ENCODE measurements at places on chromosomes 2 and 18. TPM values are rescaled to one million over a fixed set of nuclear protein-coding genes. Genes with fewer than 3 reads are reported as not detected.
A peak's percentile ranks its signal among the peaks of the same experiment; 100 is the strongest.

- DNase-seq: no peak
These were observed 154.1 kb downstream of the VAPA start for GRCh38 chr18:10067670-10068659.

DNA sequence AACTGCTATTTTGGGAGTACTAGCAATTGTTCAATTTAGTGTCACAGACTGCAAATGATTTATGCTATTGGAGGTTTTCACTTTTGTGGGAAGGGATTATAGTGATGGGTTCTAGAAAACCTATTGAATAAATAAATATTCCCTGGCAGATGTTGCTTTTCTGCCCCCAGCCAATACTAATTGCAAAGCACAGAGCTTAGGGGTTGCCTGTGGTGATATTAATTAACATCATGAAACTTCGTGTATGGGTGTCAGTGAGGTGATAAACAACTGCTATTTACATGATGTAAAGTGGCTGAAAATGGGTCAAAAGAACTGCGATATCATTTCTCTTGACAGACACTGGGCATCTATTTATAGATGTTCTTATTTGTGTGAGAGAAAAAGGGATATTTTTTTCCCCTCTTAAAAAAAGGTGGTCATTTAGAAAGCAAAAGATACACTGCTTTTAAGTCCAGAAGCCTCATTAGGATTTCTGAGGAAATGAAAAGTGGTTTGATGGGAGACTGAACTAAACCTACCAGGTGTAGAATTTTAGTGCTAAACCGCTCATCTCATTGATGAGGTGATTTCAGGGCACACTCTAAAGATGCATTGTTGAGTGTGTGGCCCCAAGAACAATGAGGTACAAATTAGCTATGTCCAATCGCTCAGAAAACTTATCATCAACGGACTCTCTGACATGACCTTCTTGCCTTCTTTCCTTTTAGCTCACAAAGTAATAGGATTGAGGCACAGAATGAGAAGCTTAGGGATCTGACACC lies 116.7 kb upstream of the CHST9 start:
- DNase-seq: no peak

LMAN2L gene
- 11.2 TPM for total RNA-seq

- no peak for DNase-seq
These were observed 5.8 kb upstream of the GPD2 start for GRCh38 chr2:156430236-156430979.

- DNase-seq: peak; percentile 67
These were observed 3.5 kb downstream of the CNNM4 start for GRCh38 chr2:96764253-96764637.

DNA sequence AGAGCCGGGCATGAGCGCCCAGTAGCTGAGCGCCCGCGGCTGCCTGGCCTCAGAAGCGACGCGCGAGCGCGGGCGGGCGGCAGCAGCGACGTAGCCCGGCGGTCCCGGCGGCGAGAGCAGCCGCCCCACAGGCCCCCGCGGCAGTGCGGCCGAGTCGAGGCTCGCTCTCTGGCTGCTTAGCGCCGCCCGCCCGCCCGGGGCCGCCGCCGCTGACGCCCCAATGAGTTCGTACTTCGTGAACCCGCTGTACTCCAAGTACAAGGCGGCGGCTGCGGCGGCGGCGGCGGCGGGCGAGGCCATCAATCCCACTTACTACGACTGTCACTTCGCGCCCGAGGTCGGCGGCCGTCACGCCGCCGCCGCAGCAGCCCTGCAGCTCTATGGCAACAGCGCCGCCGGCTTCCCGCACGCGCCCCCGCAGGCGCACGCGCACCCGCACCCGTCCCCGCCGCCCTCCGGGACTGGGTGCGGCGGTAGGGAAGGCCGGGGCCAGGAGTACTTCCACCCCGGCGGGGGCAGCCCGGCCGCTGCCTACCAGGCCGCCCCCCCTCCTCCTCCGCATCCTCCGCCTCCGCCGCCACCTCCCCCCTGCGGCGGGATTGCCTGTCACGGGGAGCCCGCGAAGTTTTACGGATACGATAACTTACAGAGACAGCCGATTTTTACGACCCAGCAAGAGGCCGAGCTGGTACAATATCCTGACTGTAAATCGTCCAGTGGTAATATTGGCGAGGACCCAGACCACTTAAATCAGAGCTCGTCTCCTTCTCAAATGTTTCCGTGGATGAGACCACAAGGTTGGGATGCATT lies 847 bp downstream of the HOXD8 start:
- peak; percentile 60 for DNase-seq

DNA sequence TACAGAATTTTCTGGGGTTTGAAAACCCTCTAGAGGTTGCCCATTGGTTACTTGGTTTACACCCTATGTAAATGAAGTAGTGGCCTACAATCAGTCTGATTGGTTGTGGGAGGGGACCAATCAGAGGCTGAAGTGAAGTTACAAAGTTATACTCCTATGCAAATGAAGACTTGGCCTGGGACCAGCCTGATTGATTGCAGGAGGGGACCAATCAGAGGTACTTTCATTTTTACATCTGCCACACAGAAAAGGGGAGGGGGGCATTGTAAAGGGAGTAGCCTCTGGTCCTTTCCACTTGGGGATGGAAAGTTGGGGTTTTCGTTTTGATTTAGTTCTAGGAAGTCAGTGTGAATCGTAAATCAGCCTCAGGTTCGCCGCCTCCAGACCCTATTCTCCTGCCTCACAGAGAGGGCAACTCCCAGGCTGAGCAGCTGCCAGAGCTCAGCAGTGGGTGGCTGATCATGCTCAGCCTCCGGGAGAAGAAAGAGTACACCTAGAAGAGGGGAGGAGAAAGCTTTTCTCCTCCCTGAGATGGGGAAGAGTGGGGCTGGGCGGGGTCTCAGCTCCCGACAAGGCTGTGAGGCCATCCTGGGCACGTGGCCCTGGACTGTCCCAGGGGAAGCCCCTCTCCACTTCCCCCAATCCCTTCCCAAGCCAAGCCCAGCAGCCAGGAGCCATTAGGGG lies 372.5 kb downstream of the GALR1 start:
- no peak for DNase-seq

- no peak for DNase-seq
These were observed 45.2 kb upstream of the IL1RL1 start for GRCh38 chr2:102266204-102266603.

REG1B gene
- 1.2 TPM for total RNA-seq

GRCh38 chr2:229410946-229411345 lies 139.9 kb upstream of the PID1 start:
- no peak for DNase-seq

DNA sequence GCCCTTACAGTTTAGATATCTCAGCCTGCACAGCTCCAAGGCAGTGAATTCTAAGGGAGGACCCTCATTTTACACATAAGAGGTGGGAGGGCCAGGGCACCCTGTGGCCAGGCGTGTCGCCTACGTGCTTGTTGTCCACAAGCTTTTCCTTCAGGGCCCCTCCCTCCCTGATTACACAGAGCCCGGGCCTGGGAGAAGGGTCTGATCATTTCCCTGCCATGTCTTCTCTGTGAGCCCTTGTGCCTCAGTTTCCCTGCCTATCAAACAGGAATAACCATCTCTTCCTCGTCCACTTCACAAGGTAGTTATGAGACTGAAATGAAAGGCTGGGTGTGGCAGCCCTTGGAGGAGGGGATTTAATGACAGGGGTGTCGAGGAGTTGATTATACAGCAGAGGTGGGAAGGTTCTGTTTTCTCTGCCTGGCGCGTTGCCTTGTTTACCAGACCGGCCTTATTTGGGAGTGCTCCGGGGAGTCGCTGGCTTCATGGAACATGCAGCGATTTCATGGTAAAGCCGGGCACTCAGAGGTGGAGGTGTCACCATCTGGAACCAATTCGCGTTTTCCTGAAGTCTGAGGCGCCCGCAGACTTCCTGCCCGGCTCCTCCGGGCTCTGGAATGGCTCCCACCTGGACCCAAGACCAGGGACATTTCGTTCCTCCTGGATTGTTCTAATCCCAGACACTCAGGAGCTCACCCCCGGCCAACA lies 208.9 kb downstream of the KLHL29 start:
- DNase-seq: peak; percentile 27

Data from mucosa of descending colon (tissue), 3 donors.